ENCODE measurements at places on chromosomes 7 and 10.

DNA sequence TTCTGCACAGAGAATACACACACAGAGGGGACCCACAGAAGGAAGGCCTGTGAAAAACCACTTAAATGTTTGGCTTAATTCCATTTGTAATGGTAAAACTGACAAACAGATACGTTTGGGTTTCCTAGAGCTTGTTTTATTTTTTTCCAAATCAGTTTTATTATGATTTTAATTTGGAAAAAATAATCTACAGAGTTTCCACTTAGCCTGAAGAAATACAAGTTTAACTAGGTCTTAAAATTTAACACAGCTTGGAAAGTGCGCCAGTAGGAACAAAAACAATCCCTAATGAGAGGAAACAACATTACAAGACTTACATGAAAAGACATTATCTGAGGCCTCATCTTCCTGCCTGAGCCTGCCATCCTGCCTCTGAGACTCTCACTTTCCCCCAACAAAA is 58.5 kb upstream of the CARD11 start:
- DNase-seq, result no peak

DNA sequence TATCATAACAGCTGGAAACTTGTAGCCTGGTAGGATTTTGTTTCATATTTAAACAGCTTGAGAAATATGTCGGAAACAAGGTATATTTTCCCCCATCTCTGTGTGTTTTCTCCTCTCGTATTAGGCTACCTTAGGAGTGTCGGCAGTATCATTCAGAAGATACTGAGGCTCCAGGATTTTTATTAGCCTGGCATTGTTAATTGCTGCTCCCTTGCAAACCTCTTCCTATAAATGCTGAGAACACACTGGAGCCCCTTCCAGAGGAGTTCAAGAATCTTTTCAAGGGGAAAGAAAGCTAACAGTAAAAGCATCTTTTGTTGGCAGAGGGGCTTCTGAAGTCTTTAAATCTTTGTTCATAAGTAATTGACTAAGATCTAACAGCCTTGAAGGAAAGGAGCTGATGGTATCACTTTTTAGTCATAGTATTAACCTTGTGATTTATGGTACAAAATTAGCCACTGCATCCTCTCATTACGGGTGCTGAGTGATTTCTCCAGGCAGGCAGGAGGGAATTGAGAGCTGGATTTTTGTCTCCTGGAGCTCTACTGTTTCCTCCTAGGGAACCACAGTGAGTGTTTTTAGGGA is 998.7 kb downstream of the LRMDA start:
- DNase-seq, result no peak

DNA sequence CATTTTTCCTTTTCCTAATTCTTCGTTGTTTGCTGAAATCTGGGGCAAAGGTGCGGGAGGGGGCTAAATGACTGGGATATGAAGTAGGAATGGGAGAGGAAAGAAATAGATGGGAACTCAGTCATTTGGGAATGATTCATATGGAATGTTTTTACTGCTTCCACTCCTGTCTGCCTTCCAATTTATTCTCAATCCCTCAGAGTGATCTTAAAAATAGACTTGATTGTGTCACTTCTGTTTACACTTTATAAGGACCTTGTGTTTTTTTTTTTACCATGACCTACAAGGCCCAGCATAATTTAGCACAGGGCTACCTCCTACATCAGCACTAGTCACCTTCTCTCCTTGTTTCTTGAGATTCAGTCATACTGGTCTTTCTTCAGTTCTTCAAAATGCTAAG is 97.9 kb downstream of the PTEN start:
- peak; percentile 11 for DNase-seq

GRCh38 chr10:71088054-71088453 is 124.3 kb upstream of the UNC5B start:
- no peak for DNase-seq

GRCh38 chr7:151327659-151328058 is 14.0 kb upstream of the NUB1 start:
- DNase-seq, result no peak

DNA sequence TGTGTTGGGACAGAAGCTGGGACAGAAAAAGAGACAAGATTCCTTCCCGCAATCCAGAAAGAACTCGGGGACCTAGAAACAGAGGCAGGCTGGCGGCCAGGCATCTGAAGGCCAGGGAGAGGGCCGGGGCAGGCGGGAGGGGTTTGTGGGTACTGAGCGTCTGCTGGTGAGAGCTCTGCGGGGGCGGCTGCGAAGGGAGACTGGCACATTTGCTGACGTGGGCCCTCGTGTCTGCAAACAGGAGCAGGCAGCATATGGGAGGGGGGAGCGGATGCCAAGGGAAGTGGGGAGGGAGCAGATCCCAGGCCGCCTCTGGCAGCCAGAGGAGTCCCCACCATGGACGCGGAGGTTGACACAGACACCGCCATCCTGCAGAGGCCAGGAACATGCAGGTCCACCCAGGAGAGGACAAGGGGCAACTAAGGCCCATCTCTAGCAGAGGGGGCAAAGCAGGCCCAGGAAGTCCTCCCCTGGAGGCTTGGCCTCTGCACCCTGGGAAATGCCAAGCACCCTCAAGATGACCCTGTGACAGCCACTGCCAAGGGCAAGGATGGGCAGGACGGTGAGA is 32.2 kb downstream of the KCNH2 start:
- DNase-seq, result no peak

DNA sequence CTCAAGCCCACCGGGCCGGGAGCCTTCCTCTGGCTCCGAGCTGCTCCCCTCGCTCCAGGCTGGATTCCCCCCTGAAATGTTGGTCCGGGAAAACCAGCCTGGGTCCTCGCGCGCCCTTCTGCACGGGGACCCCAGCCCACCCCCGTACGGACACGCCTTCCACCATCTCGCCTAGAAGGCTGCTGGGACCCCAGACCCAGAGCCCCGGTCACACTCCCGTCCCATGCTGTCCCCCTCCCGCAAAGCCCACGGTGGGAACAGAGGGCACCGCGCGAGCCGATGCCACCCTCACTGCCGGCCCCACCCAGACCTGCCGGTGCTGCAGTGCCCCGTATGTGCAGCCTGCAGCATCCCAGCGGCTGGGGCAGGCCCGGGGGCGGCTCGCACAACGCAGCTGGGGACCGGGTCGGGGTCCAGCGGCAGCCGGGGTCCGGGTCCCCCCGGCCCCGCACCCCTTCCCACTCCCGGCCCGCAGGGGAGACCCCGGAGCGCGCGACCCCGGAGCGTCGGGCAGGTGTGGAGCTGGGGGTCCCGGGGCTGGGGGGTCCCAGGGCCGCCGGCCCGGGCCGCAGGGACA is 871 bp downstream of the SPOCK2 start:
- no peak for DNase-seq

GRCh38 chr10:96645191-96645721 is 58.4 kb upstream of the TM9SF3 start:
- DNase-seq, result no peak

DNA sequence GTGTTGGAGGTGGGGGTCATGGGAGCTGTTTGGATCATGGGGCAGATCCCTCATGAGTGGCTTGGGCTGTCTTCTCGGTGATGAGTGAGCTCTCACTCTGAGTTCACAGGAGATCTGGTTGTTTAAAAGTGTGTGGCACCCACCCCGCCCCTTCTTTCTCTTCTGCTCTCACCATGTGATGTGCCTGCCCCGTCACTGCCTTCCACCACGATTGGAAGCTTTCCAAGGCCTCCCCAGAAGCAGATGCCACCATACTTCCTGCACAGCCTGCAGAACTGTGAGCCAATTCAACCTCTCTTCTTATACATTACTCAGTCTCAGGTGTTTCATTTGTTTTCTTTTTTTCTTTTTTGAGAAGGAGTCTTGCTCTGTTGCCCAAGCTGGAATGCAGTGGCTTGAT is 170.0 kb downstream of the PTPN20 start:
- no peak for DNase-seq

GRCh38 chr7:157977717-157978496 is 609.7 kb downstream of the PTPRN2 start:
- DNase-seq, result no peak

DNA sequence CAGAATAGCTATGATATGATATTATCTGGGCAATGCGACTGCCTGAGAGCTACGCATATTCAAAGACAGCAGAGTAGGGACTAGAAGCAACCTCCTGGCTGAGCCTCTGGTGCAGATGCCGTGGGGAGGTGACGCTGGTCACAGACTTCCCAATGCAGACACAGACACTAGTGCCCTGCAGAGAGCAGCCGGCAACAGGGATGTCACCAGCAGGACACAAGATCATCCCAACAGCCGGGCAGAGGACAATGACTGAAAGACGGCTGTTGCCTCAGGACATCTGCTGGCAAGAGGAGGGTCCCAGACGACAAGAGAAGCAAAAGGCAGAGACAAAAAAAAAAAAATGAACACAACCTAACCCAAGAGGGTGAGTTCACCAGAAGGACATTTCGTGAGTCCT is 104.6 kb downstream of the CALN1 start:
- no peak for DNase-seq

- DNase-seq, result no peak
Measured at GRCh38 chr10:98538472-98538871, 91.7 kb upstream of the HPS1 start.

DNA sequence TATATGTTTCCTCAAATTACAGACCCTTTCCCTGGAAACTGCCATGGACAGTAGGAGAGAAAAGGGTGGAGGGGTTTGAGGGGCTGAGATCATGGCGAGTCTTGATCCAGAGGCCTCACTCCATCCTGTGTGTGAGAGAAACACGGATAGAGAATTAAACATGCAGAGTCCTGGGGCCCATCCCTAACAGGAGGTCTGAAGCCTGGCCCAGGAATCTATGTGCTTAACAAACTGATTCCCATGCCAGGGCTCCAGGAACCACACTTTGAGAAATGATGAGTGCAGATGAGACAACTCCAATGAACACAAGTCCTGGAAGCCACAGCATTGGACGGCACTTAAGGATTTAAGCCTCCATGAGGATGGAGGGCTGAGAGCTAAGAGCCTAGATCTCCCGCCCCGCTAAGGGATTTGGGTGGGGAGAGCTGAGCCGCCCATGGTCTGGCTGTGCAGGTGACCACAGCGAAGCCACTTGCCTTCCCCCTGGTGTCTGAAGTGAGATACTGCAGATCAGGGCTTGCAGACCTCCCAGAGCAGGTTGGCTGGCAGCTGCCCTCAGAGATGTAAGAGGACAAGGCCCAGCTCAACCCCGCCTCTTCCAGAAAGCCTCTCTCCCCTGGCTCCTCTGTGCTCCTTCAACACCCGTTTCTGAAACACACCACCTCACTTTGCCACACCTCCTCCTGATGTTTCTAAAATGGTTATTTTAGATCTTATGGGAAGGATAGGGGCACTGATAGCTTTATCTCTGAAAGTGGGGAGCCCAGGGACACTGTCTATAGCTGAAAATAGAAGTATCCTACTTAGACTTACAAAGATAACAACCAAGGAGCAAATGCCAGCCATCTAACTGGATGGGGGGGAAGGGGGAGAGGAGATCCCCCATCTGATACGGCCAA is 24.8 kb upstream of the EIF5AL1 start:
- DNase-seq, result peak; percentile 33

DNA sequence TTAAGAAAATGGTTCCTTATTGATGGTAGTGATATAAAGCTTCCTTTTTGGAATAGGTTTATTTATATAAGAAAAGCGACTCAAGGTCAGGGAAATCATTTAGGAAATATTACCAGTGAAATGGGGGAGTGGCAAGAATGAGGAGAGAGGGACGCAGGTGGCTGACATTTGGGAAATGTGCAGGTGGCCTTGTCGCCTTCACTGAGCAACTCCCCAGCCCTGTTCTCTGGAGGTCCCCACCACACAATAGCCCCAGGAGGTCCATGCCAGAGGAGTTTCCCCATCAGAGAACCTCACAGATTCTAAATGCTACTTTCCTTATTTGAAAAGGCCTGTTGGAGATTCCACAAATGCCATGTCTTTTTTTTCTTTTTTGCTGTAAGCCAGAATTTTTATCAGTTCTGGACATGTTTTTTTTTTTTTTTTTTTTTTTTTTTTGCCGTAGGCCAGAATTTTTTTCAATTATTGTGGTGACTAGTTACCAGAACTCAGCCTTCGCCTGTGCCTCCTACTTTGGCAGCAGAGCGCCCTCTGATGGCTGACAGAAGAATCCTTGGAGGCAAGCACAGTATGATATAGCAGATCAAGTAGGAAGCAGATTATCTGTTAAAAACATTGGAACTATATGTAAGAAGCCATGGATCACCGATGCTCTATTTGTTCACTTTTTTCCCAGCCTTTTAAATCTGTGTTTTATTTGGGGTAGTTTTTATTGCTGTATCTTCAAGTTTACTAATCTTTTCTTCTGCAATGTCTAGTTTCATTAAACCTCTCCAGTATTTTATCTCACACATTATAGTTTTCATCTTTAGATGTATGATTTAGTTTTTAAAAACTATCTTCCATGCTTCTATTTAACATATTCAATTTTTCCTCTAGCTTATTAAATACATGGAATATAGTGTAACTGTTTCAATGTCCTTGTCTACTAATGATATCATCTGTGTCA is 18.6 kb downstream of the OPALIN start:
- peak; percentile 73 for DNase-seq

- no peak for DNase-seq
Measured at GRCh38 chr10:30447125-30447799, 13.3 kb downstream of the MAP3K8 start.

- no peak for DNase-seq
Measured at GRCh38 chr10:121845044-121845784, 82.6 kb downstream of the ATE1 start.

DNA sequence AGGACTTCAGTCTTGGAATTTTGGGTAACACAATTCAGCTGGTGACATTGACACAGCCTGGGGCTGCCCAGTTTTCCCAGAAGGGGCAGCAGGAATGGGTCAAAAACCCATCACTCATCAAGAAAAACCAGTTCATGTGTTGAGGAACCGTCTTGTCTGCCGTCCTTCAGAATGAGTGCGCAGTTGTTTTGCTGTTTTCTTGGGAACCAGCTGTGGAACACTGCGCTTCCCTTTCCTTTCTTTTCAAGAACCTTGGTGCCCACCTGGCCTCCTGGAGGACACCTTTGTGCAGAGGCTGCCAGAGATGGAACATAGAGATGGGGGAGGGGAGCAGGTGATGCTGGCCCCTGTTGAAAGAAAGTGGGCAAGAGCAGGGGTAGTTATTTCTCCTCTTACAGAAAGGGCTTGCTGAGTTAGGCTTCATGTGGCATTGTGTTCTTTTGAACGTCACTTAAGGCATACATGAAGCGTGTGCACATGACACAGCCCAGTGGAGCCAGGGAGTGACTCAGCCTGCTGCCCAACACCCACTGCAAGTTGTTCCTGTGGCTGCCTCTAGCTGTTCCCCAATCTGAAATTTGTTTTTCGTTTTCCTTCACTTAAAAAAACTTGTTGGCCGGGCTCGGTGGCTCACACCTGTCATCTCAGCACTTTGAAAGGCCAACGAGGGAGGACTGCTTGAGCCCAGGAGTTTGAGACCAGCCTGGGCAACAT is 87.4 kb upstream of the TNS3 start:
- peak; percentile 46 for DNase-seq

- no peak for DNase-seq
Measured at GRCh38 chr10:1364151-1364910, 308.1 kb downstream of the WDR37 start.

Measured in RKO (cell line).